ENCODE measurements at places on chromosomes 6 and 20. TPM values are rescaled to one million over a fixed set of nuclear protein-coding genes. Genes with fewer than 3 reads are reported as not detected.

DNA sequence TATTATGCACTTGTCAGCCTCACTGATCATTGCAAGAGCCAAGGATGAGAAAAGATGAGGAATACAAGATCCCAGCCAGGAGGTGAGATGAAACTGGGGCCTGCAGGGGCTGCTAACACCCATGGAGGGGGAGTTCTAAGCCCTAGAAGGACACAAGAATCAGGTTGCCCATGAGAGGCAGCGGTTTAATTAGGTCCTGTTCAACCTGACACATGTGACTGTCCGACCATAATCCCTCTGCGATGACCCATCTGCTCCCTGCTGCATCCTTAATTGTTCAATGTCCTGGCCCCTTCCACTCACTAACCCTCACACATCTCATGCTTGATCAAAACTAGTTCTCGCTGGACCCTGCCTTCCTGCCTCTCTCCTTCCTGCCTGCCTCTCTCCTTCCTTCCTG lies 52.2 kb upstream of the NNAT start:
- no peak overlapping the region for H3K27ac ChIP-seq
- no peak for DNase-seq
- H3K4me1 ChIP-seq = no peaks in the 10 kb centered on the region
- H3K36me3 ChIP-seq = no peaks in the 10 kb centered on the region
- H3K27me3 ChIP-seq = no peaks in the 10 kb centered on the region

SLC32A1 gene
- not detected for total RNA-seq

HDAC2 gene
- 82.5 TPM for total RNA-seq

MYMX gene
- 0.39 TPM for total RNA-seq

GRCh38 chr6:44508646-44509045 lies 121.1 kb downstream of the CDC5L start:
- no peak overlapping the region for H3K27ac ChIP-seq
- H3K36me3 ChIP-seq = no peaks in the 10 kb centered on the region
- H3K4me1 ChIP-seq = peaks cover 9% of the 10 kb centered on the region
- no peak overlapping the region for H3K4me3 ChIP-seq
- no peaks in the 10 kb centered on the region for H3K27me3 ChIP-seq

COL9A1 gene
- total RNA-seq = not detected

DNA sequence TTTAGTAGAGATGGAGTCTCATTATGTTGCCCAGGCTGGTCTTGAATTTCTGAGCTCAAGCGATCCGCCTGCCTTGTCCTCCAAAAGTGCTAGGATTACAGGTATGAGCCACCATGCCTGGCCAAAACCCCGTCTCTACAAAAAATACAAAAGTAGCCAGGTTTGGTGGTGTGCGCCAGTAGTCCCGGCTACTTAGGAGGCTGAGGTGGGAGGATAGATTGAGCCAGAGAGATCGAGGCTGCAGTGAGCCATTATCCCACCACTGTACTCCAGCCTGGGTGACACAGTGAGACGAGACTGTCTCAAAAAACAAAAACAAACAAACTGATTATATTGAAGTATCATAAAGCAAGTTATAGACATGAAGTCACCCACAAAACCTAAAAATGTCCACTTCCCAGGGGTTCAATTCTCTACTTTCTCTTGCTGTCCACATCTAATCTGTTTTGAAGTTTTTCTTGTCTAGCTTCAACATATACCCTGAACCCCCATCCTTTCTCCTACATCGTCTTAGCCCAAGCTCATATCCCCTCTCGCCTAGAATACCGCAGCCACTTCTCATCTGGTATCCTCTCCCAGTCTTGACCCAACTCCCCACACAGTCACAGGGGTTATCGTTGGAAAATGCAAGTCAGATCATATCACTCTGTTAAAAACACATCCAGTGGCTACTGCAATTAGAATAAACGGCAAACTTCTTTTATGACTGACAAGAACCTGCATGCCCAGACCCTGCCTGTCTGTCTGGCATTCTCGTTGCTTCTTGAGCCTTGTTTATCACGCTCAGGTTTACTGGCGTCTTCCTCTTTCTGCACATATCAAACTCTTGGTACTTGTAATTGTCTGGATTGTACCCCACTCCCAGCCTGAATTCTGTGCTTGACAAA lies 20.1 kb upstream of the NCOA3 start:
- H3K27me3 ChIP-seq = no peaks in the 10 kb centered on the region
- no peak overlapping the region for H3K27ac ChIP-seq
- DNase-seq = no peak
- no peaks in the 10 kb centered on the region for H3K36me3 ChIP-seq

Measured in adrenal gland (tissue), 19 donors.